ENCODE measurements at places on chromosomes 1 and 21.

DNA sequence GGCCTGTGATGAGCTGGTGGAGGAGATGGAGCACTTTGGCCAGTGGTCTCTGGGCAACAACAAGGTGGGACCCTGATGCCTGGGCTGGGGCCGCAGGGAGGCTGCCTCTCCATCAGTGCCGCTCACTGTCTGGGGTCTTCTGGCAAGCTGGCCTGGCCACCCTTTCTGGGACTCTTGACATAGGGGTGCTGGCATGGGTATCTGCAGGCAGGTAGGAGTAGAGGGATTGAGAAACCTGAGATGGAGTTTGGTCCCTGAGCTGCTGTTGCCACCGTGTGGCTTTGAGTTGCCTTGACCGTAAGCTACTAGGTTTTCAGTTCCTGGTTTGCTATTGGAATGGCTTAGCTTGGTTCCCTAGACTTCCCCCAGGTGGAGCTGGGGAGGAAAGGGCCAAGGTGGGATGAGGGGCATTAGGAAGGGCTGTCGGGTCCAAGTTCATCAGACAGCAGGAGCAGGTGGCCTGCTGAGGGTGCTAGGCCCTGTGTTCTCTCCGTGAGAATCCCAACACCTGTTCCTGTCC lies 13.2 kb upstream of the MFN2 start:
- no peak for DNase-seq

GRCh38 chr21:41641510-41641815 lies 125.4 kb downstream of the RIPK4 start:
- DNase-seq = no peak

DNA sequence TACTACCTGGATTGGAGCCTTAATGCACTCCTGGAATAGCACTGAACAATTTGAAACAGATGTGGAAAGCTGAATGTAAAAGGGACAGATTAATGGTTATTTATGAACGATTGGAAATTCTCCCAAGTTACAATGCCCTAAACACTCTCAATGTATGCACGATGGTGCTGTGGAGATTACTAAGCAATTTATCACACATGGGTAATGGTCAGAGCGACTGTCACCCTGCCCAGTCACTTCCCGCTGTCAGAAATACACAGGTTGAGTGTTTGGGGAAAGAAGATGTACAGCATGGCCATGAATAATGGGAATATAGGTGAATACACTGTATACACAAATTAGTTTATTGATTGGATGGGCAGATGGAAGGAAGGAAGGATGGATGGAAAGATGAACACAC lies 342.4 kb downstream of the VAV3 start:
- DNase-seq = no peak

DNA sequence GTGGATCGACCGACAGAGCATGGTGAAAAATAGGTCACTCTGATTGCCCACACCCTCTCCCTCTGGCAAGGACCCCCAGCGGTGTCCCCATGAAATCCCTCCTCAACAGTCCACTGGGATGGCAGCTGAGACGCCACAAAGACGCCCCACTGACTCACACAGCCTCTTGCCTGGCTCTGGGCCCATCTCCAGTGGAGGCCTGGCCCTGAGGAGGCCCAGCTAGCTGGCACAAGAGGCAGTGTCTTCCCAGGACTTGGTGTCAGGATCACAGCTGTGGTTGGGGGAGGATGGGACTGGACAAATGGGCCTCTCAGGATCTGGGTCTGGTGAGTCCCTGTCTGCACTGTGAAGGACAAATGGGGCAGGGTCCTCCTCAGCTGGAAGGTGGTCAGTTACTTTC lies 4.6 kb downstream of the ALX3 start:
- DNase-seq = no peak

- no peak for DNase-seq
Observed at GRCh38 chr1:153921080-153921802, 1.5 kb downstream of the GATAD2B start.

- no peak for DNase-seq
Observed at GRCh38 chr1:165138960-165139359, 217.6 kb downstream of the LMX1A start.

- DNase-seq = no peak
Observed at GRCh38 chr1:175182201-175182746, 10.3 kb downstream of the KIAA0040 start.

Data from LNCaP clone FGC (cell line).